ENCODE measurements at places on chromosomes 7 and 10.

DNA sequence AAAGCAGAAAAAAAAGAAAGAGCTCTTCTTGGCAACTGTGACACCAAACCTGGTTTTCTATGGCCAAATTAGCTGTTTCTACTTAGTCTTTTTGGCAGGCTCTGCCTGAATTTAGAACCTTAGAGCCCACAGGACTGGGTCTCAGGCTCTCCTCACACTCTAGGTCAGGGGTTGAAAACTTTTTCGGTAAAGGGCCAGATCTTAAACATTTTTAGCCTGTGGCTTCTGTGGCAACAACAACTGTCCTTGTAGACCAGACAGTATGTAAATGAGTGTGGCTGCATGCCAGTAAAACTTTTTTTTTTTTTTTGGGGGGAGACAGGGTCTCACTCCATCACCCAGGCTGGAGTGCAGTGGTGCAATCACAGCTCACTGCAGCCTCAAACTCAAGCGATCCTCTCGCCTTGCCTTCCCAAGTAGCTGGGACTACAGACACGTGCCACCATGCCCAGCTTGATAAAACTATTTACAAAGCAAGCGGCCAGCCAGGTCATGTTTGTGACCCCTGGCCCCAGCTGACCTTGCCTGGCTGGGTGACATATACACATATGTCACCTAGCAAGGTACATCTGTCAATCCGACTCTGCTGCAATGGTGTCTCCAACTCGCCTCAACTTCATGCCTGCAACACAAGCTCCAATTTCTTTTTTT, 17.4 kb downstream of the KPNA7 start:
- DNase-seq: no peak

DNA sequence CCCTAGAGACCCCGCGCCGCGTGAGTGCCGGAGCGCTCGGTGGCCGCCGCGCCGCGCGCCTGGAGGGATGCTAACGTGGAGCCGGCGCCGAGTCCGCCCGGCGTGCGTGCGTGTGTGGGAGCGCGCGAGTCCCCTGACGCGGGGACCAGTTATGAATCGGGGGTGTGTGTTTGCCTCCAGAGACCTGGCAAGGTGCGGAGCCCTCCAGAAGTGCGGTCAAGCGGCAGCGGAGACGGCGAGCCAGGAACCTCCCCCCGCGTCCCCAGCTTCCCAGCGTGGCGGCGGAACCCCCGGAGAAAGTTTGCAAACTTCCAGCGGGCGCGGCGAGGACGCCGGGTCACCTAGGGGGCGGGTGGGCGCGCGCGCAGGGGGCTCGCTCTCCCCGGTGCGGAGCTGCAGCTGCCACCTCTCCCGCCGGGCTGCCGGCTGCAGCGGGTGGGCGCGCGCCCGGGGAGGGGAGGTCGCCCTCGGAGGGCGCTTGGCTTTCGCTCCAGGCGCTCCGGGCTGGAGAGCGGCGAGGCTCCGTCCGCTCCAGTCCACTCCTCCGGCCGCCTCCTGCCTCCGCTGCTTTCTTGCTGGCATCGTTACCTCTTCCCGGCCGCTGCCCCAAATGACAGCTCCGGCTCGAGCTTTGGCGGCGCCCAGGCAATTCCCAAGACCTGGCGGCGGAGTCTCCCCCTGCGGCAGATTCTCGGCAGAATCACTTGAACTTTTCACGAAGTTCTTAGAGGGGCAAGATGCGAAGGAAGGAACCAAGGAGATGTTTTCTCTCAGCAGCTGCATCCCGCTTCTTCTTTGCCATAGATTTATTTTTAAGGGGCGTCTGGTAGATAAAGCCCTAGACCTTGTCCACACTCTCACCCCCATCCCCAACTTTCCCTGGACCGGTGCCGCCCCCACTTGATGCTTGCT, 2.3 kb upstream of the CREB5 start:
- DNase-seq: no peak

- no peak for DNase-seq
Observed at GRCh38 chr10:118475214-118475613, 120.2 kb downstream of the PRLHR start.

- no peak for DNase-seq
Observed at GRCh38 chr10:129690248-129691070, 223.4 kb downstream of the MGMT start.

DNA sequence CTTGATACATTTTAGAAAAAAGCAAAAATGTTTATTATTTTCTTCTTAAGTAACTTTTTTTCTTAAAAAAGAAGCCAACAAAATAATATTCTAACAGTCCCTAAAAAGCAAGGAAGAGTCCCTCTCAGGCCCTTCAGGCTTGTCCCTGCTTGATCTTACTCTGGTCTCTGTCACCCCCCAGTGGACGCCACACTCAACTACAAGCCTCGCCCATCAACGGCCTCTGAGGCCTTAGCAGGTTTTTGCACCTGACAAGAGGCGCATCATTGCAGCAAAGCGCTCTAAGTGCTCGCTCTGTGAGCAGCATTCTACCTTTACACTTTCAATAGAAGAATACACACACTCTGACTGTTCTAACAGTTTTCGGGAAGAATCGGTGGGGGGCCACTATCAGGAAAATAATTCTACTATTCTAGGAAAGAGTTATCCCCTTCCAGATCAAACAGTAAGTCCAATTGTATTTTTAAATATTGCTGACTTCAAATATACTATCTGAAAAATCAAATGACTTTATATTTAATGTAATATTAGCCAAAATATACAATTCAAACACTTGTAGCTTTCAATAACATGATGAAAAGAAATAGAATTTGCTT, 139.2 kb downstream of the USP6NL start:
- peak; percentile 58 for DNase-seq

DNA sequence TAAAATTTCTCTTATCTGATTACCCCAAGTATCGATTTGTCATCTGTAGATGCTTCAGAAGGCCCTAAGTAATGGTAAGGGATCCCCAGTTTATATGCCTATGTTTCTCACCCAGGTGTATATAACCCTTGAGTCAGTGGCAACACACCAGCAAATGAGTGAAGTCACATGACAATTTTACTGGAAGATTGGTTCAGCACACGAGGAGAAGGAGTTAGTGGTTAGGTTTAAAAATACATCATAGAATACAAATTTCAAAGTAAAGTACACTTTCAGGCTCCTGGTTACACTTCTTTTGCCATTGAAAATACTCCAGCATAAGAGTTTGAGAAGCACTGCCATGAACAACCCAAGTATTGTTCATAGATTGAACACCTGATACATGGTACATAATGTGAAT, 29.7 kb upstream of the CAPZA2 start:
- no peak for DNase-seq

DNA sequence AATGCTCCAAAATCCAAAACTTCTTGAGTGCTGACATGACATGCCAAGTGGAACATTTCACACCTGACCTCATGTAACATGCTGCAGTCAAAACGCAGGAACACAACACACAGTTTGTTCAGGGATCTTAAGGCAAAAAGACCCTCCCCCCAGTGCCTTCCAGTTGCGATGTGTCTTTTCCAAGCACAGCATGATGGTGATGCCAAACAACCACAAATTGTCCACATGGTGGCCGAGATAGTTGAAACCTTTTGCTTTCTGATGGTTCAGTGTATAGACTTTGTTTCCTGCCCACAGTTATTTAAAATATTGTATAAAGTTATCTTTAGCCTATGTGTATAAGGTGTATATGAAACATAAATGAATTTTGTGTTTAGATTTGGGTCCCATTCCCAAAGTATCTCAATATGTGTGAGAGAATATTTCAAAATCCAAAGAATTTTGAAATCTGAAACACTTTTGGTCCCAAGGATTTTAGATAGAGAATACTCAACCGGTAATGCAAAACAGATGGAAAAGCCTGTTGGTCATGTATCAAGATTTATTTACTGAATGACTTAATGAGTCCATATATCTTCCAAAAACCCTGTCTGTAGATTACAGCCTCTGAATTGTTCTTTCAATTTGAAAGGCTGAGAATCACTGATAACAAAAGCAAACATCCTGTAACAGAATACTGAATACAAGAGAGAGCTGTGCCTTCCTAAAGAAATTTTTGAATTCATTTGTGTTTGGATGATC, 93.4 kb upstream of the OIT3 start:
- no peak for DNase-seq

DNA sequence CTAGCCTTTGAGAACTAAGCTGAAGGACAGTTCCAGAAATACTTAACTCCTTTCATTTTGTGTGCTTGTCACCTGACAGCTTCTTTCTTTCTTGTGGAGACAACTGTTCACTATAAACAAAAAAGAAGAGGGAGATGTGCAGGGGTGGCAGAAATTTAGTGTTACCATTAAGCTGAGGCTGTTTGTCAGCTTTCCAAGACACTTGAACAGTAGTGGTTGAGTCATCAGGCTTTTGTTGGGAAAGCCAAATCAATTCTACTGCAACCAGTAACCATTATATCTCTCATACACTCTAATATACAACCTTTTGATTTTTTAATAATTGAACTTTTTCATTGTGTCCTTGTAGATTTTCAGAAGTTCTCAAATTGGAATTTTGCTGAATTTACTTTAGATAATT, 75.3 kb downstream of the POLL start:
- DNase-seq: no peak

DNA sequence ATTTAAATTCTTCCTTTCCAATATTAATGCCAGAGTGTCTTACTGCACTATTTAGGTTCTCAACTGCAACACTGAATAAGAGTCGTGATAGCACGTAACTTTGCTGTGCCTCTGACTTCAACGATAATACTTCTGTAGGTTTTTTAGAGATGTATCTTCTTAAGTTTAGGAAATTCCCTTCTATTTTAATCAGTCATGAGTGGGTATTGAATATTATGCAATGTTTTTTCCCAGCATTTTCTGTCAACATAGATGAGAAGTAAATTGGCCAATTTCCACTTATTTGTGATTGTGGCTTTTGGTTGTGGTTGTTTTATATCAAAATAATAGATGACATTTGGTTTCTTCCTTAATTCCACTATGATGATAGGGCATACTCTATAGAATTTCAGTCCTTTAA, 6.7 kb upstream of the STK17A start:
- DNase-seq: no peak

- no peak for DNase-seq
Observed at GRCh38 chr7:79317728-79318127, 135.7 kb downstream of the MAGI2 start.

DNA sequence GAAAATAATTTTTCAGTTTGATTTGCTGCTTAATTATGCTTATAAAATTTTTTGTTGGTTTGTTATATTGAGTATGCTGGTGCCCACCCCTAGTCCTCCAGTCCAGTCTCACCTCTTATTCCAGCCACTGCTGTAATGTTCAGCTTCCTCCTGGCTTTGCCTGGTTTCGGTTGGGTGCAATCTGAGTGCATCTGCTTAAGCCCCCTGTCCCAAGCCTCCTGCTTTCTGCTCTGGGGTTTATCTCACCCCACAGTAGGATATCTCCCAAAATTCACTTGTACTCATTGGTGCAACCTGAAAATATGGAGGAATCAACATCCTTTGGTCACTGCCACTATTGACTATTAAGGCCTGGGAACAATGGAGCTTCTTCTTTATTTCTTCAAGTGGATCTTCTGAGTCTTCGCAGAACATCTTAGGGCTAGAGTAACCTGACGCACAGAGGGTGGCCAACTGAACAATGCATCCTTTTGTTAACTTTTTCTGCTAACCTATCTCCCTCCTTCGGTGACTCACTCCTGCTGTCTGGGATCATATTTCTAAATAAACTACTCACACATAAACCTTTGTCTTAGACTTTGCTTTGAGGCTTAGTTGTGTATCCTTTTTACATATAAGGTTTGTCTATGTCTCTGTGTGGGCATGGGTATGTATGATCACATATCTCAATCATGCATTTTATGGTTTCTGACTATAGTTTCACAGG, 19.1 kb upstream of the SOSTDC1 start:
- no peak for DNase-seq

DNA sequence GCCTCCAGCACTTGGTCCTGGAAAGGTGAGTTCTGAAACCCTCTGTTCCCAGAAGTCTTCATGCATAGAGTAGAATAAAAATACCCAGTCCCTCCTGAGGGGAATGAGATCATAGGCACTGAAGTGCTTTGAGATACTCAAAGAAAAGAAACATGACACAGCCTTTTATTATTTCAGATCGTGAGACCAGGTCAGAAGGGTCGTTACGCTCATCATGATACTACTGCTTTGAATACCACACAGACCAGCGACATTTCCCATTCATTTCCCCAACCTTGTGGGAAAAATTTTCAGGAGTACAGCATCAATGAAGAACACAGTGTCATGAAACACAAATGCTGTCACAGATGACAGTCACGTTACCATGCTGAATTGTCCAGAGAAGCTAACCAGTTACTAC, 15.0 kb downstream of the CLRN3 start:
- DNase-seq: no peak

DNA sequence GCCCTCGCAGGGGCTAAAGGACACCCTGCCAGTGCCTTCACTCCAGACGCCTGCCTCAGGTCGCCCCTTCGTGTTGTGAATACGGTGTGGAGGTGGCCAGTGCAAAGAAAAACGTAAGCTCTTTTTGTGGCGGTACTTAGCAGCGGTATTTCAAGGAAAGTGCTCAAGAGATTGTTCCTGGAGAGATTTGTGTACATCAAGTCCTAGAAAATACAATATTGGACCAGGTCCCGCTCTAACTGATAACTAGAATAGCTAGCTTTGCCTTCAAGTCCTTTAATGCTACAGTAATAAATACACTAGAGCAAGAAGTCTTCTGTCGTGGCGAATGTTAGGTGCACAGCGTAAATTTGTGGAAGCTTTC, 689 bp downstream of the PLCE1 start:
- DNase-seq: no peak

DNA sequence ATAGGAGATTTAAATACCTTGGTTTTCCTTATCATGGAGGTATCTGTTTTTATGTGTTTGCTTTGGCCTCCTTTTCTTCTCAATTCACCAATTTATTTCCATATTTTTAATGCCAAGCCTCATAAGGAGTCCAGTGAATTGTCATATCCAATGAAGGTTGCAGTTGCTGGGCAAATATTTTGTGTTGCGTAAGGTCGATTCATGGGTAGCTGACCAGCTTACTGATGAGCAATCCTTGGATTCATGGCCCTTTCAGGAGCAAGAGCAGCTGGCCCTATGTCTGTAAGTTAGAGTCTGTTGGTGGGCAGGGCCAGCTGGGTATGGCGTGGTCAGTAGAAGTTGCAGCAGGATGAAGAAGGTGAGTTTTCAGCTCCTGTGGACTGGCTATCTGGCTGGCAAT, 182.9 kb downstream of the PFKFB3 start:
- DNase-seq: no peak

GRCh38 chr10:125778556-125778955, 2.9 kb upstream of the MMP21 start:
- no peak for DNase-seq
